Hematopoietic multipotent progenitor cell treated with erythropoietin and hydrocortisone succinate and interleukin-3 and kit ligand, for 6 days (in vitro differentiated cells): ENCODE measurements at places on chromosomes 4 and X.

- DNase-seq: no peak
These were observed 24.3 kb downstream of the TRPC5 start for GRCh38 chrX:112058255-112058654.

DNA sequence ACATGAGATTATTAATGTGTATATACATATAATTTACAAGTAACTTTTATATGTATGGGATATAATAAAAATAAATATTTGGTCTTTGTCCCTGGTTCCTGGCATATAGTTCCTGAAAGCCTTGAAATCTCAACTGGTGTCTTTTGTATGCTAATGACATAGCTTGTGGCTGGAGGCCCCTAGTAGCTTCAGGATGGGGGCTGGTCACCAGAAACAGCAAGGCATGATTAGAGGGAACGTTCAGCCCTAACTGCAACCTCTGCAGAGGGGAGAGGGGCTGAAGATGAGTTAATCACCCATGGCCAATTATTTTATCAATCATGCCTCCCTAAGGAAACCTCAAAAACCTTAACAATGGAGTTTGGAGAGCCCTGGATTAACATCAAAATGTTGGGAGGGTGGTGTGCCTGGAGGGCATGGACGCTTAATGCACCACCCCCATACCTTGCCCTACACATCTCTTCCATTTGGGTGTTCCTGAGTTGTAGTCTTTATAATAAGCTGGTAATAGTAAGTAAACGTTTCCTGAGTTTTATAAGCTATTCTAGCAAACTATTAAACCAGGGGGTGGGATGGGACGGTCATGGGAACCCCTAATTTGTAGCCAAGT, 21.3 kb downstream of the PIN4 start:
- no peak for DNase-seq

GRCh38 chr4:52606726-52607125, 52.4 kb downstream of the USP46 start:
- DNase-seq: no peak

DNA sequence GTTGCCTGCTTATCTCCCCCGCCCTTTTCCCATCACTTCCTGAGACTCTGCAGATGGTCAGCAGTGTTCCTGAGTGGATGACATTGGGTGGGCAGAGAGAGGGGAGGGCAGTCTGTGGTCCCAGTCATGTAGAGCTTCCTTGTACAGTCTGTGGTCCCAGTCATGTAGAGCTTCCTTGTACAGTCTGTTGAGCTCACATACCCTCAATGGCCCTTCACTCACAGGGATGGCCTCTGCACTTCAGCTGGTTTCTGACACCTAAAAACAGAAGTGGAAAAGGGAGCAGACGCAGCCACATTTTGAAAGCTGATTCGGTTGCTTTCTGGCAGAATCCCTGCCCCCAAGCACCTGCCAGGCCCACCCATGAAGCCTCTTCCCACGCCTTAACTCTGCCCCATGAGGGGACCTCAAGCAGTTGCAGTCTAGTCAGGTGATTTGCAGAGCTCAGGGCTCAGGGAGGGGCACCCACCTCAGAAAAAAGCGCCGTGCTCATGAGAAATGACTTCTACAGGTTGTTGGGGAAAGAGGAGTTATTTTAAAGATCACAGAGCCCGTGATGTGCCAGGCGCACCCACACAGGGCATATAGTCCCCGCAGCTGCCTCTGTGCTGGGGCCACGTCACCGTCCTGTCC, 3.6 kb upstream of the TMEM271 start:
- no peak for DNase-seq

GRCh38 chr4:20126906-20127305, 124.8 kb upstream of the SLIT2 start:
- no peak for DNase-seq

- DNase-seq: no peak
These were observed 50.1 kb downstream of the FBXW7 start for GRCh38 chr4:152485726-152486276.

DNA sequence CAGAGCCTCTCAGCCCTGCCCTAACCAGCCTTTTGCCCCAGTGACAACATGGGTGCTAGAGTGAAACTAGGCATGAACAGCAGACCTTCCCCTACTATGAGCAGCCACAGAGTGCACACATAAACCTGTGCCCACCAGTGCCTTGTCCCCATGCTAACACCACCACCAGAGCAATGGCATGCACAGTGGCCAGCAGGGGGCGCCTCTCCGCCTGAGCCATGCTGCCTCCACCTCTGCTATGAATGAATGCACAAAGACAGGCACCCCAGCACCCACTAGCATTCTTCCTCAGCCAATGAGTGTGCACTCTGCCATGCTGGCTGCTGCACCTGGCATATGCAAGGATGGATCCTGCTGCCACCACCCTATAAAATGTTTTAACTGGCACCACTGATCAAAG, 286.9 kb upstream of the FGF16 start:
- peak; percentile 2 for DNase-seq

DNA sequence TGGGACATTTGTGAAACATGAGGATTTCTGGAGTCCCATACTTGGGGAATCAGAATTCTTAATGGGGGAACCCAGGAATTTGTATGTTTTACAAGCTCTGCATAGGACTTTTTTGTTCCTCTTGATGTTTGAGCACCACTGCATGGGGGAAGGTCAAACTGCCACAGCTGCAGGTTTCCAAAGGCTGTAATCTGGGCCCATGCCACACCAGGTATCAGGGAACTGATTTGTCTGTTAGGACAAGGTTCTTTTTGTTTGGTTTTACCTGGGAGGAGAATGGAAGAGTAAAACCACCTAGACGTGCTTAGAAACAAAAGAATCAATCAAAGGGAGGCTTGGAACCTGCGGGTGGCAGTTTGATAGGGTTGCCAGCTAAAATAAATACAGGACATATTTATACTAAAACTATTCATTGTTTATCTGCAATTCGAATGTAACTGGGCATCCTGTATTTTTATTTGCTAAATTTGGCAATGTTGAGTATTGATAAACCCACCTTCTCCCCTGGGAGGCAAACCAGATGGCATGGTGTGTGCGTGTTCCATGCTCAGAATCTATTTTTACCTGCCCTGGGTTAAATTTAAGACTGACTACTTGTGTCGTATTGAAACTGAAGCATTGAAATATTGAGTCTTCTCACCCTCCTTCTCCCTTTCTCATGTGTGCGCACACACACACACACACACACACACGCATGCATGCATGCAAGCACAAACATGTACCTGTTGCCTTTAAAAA, 63.7 kb downstream of the TMEM164 start:
- DNase-seq: no peak

DNA sequence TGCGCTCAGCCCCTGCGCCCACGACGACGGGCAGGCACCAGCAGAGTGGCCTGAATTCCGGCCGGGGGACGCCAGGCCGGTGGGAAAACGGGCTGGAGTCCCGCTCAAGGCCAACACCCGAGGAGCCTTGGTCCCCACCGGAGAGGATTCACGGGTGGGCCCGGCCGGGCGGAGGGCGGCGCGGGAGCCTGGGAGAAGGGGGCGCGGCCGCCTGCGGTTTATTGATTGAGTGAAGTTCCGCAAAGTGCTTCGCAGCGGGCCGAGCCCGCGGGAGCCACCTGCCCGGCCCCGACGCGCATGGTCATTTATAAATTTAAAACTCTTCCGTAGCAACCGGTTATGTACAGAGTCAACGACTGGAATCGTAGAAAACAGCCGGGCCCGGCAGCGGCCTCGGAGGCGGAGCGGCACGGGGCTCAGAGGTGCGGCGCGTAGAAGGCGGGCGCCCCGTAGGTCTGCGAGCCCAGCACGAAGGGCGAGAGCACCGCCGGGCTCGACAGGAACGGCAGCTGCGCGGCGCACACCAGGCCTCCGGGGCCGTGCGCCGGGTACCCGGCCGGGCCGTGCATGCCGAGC, 3.6 kb downstream of the NKX1-1 start:
- no peak for DNase-seq

- peak; percentile 39 for DNase-seq
These were observed 25.6 kb upstream of the TEX13C start for GRCh38 chrX:125293850-125294780.

DNA sequence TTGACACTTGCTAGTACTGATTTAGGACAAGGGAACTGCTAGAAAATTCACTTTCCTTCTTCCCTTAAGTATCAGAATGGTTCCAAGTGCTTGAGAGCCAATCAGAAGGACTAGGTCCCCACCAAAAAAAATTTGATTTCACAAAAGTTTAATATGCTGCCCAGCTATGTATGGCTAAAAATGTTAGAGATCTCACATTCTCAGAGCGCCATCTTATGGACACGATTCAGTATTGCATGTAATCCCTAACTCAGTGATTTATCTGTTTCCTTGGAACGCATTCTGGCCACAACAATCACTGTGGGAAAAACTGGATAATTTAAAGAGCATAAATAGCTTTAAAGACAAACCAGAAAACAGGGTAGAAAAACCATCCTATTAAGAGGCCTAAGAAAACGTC, 255.1 kb upstream of the GPC4 start:
- DNase-seq: peak; percentile 29

DNA sequence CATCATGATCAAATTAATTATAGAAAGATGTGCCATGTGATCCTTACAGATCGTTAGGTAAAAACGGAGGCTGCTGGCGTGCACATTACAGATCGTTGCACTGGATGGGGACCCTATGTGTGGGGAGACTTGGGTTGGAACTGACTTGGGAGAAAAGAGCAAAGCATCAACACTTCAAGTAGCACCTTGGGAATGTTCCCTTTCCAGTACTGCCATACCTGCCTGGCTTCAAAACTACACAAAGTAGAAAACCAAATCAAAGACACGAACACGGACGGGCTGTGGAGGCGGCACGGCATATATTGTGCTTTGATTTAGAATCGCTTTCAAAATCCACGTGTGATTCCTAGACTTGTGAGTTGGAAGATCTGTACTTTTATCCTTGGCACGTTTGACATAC, 898 bp downstream of the CMC4 start:
- DNase-seq: no peak
